ENCODE measurements at places on chromosomes 6 and 20.
A peak's percentile ranks its signal among the peaks of the same experiment; 100 is the strongest.

- DNase-seq, result no peak
Observed at GRCh38 chr6:132969196-132969595, 154.8 kb downstream of the RPS12 start.

DNA sequence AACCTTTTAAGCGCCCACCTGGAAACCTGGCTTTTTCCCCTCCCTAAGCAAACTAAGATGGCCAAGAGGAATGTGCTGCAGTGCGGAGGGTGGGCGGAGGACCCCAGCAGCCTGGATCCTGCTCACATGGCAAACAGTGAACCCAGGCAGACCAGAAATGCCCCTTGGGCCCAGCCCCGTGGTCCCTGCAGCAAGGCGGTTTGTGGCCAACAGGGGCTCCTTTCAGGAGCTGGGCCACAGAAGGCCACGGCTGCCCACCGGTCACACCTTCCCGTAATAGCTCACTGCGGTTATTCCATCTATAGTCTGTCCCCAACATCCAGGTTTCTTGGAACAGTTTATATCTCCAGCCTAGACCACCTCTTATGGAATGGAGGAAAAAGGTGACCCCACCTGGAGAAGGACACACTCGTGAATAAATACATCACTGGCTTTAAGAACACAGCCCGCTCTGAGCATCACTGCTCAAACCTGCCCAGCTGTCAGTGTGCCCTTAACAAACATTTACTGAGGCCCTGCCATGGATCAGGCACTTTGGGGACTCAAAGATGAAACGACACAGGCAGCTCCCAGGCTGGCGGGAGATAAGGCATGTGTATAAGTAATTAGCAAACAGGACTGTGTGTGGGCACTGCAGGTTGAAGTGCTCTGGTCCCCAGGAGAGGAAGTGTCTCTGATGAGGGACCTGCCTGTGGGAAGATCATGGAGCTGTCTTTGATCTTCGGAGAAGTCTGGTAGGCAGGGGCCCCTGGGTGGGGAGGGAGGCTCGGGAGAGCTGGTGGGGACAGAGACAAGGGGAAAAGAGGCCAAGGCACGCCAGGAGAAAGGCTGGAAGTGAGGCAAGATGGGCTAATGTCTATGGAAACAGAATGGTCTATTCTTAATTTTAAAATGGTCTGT, 3.2 kb upstream of the TUBB1 start:
- no peak for DNase-seq

DNA sequence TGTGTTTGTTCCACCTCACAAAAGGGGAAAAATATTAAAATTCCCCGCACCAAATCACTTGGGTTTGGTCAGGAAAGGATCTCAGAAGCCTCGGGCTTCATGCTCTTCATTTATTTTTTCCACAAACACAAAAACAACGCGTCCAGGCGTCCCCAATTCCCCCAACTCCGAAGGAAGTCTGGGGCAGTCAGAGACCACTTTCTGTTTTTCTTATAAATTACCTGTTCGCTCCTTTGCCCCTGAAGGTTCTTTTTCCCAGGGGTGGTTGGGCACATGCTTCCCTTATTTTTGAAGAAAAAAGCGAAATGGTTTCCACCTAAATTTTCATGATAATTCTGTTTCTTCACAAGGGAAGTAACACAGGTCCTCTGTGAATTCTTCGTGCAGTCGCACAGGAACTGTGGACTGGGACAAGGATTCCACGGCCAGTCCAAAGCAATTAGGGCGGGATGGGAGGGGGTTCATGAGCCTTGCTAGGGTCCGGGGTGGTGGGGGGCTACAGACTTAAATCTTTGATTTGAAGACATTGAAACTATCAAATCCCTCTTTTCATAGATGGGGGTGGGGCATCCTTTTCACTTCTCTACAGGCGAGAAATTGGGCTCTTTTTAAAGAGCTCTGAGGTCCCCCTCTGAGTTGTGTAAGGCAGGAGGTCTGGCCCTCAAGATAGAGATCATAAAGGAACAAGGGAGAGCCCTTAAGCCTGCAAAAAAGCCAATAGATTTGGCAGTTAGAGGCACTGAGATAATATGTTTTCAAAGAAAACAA, 30.5 kb upstream of the HFE start:
- no peak for DNase-seq

DNA sequence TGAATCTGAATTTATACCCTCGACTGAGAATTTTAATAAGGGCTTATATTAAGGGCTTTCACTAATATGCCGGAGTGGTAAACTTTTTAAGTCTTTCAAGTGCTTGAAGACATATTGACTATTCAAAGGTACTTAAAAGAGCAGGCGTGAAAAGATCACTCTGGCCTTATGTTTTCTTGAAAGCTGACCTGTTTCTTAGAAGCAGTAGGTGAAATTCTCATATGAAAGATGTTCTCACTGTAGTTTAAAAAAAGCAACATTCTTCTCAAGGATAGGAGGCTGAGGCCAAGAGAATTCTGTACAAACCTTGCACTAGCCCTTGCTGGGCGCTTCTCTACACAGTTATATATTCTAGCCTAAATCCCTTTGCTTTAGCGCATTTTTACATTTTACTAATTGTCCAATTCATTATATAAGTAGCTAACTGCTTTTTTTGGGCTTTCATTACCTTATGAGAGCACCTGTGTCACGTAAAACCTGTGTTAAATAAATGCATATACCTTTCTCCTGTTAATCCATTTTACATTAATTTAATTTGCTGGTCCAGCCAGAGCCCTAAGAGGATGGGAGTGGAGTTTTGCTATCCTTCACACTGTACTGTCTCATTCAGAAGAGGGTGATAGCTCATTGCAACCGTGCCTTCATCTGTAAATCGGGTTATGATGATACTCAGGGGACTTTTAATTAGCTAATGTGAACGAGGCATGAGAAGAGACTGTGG, 59.6 kb upstream of the HFE start:
- no peak for DNase-seq

DNA sequence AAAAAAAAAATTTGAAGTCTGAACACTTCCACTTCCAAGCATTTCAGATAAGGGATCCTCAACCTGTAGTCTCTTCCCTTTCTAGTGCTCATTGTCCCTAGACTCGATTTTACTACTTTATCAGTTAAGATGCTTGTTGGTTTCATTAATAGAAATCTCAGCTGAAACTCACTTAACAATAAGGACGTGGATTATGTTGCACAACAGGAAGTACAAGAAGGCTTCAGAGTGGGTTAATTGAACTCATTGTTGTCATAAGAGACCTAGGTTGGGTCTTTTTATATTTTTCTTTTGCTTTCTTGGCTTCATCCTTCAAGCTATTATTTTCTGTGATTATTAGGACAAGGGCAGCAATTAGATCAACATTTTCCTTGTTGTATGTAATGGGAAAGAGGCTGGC, 175.2 kb downstream of the CDKAL1 start:
- DNase-seq, result no peak

DNA sequence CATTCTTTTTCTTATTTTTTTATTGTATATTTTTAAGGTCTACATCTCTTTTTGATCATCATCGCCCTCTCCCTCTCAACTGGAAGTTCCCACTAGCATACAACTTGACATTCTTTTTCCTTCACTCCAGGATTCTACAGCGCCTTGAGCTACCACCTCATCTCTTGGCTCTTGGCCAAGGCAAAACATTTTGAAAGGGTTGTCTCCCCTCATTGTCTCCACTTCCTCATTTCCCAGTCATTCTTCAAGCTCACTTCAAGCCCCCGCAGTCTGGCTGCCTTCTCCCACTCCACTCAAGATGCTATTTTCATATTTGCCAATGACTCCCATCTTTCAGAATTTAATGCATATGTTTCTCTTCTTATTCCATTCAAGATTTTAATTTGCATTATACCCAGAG, 63.0 kb downstream of the OPN5 start:
- no peak for DNase-seq

DNA sequence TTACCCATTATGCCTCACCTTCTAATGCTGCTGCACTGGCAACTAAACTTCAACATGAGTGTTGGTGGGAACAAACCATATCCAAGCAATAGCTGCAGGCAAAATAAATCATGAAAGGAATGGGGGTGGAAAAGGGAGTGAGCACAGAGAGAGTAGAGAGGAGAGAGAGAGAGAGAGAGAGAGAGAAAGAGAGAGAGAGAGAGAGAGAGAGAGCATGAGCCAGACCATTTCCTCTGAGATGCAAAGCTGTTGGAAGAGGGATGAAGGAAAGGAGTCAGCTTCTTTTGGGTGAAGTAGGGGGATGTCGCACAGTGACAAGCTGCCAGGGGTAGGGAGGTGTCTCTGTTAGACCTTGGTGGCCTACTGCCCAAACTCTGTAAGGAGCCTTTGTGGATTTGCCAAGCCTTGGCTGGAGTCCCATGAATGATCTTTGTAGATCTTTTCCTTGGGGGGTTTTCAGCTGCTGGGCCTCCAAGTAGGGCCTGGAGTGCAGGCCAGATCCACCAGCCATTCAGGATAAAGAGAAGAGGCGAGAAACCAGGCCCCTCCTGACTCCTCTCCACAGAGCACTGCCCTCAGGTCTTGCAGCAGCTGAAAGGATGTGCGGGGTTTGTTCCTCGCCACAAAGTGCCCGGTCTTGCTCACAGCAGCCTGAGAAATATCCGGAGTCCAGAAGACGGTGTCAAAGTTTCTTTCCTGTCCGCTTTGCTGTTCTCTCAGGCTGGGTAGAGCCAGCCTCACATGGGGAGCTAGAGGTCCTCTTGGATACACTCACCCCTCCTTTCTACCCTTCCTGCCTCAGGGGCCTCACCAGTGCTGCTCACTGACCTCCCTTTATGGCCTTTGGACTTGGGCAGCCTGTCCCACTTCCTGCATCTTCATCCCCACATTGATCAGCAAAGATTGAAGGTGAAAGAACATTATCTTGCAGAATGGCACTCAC, 17.8 kb downstream of the BTBD3 start:
- DNase-seq, result no peak

DNA sequence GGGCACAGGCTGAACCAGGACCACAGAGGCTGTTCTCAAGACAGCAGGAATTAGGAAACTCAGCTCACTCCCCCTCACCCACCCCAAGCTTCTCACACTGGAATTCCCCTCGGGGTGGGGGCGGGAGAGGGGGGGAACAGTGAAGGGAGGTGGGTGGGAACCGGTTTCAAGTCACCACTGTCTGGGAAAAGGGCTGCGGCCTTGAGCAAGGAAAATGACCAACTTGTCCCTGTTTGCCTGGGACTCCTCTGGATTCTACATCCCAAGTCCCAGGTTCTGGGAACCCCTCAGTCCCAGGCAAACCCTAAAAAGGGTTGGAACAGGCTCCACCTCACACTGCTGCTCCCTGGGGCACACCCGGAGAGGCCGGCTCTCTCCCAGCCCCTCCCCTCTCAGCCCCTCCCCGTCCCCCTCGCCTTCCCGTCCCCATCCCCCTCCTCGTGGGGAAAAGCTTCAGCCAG, 230.7 kb downstream of the TFAP2C start:
- no peak for DNase-seq

DNA sequence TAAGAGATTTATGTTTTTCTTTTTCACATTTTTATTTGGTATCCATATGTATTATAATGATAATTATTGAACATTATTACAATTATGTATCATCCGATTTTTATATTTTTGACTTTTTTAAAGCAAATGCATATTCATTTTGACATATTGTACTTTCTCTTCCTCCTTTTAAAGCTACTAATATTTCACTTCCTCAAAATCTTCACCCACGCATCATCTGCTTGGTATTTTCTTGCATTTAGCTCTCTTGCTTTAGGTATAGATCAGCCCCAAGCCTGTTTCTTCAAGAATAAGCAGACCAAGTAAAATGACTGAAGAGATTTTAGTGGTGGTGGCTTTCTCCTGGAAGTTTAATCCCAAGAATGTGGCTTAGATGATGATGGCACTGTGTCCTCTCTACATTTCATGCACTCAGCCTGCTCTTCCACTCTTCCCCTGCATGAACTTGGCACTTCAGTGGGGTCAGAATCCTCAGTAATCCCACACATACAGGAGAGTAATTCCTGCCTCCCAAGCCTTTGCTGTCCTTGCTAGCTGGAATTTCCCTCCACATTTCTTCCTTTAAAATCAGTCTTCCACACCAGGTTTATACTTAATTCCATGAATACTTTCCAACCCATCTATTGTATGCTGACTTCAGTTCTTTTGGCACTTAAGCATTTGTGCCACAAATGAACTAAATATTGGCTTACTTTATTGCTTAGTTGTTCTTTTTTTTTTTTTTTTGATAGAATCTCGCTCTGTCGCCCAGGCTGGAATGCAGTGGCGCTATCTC, 8.2 kb downstream of the NCOA7 start:
- DNase-seq, result no peak

DNA sequence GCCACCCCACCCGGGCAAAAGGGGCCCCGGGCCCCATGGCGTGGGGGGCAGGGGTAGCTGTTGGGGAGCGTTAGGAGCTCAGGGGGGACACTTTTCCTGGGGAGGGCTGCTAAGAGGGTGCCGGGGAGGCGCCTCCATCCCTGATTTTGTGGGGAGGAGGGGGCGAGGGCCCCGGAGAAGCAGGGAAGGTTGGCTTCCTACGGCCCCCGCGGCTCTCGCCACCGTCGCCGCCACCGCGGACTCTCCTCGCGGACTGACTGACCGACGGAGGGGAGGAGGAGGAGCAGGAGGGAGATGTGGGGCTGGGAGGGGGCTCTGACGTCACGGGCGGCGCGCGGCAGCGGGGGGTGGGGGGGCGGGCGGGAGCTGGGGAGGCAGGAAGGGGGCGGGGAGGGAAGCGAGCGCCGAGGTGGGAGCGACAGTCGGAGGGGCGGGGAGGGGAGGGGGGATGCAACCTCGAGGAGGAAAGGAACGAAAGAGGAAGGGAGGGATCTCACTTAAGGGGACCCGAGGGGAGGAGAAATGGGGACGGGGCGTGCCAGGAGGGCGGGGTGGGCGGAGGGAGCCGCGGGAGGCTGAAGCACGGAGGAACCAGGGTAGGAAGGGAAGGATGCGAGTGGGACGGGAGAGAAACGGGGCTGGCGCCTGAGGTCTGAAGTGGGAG, 5.1 kb downstream of the GABBR1 start:
- peak; percentile 47 for DNase-seq

DNA sequence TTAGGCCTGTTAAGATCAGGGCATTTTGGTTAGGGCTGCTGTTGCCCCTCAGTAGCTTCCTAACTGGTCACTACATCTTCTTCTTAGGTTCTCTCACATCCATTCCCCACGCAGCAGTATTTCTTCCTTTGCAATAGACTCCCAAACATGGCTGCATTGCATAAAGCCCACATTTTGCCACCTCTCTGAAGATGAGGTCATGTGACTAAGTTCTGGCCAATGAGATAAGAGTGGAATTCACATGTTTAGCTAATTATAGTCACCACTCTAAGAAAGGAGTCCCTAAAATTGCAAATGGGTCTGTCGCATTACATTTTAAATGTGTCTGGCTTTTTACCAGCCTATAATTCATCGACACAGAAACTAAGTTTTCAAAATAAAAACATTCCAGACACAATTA, 9.3 kb upstream of the DOK5 start:
- DNase-seq, result no peak

DNA sequence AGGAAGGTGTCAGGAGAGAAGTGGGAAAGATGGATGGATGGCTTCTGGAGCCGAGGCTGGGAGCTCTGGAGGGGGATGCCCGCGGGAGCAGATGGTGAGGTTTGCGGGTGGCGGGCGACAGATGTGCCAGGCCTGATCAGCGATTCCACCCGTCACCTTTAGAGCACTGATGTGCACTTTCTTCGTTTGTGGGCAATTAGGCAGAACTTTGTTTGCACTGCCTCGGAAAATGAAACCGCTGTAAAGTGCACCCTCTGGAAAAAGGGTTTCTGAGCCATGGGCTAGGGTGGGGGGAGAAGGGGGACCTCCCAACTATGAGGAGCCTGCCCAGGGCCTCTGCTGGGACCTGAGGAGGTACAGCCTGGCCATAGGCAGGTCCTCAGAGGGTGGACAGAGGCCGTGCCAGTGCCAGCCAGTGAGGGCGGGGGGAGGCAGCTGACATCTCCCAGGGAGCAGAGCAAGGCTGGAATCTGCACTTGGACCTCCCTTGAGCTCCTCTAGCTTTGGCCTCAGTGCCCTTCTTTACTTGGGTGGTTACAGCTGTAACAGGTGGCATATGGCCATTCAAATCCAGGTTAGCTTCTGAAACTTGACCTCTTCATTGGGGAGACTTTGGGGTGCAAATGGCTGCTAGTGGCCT, 58.7 kb downstream of the CD40 start:
- no peak for DNase-seq
